ENCODE measurements at places on chromosomes 3 and 15.

- no peak for DNase-seq
Observed at GRCh38 chr15:81092559-81092902, 41.5 kb upstream of the CFAP161 start.

DNA sequence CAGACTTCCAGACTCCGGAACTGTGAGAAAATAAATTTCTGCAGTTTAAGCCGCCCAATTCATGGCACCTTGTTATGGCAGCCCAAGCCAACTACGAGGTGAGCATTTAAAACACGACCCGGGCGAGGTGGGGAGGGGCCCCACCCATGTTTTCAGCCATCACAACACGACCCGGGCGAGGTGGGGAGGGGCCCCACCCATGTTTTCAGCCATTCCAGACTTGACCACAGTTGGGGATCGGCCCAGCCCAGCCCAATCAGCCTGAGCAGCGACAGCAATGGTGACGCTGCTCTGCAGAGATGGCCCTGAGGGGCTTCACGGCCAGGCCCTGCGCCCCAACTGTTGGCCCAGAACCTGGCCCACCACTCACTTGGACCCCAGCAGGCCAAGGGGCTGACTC lies 93.1 kb downstream of the ATP10A start:
- DNase-seq: no peak

- peak; percentile 60 for DNase-seq
Observed at GRCh38 chr15:63986751-63987341, 59.4 kb downstream of the DAPK2 start.

GRCh38 chr3:122014741-122015140 lies 7.3 kb downstream of the ILDR1 start:
- no peak for DNase-seq

GRCh38 chr3:56862352-56863062 lies 60.8 kb upstream of the ARHGEF3 start:
- DNase-seq: no peak

- DNase-seq: no peak
Observed at GRCh38 chr3:59341459-59341858, 291.6 kb upstream of the CFAP20DC start.

GRCh38 chr3:114745322-114746240 lies 401.5 kb downstream of the ZBTB20 start:
- DNase-seq: no peak

- DNase-seq: no peak
Observed at GRCh38 chr15:80618685-80619400, 76.3 kb upstream of the ABHD17C start.

- DNase-seq: no peak
Observed at GRCh38 chr3:12229146-12229851, 59.6 kb upstream of the PPARG start.

GRCh38 chr3:30548600-30548999 lies 57.8 kb upstream of the TGFBR2 start:
- DNase-seq: peak; percentile 51

DNA sequence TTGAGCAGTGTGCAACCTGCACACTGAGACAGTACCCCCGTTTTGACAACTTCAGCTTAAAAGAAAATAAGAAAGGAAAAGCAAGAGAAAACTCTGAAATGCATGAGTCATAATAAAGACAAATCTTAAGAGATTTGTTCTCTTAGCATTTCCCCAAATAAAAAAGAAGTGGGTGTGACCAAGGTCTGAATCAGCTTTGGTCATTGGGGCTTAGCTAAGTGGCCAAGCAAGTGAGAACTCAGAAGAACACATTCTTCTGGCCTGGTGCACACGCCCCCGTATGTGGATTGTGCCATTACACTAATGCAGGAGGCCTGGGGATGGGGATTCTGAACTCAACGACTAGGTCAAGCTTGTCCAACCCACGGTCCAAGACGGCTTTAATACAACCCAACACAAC lies 56.9 kb upstream of the PDZRN3 start:
- DNase-seq: no peak

DNA sequence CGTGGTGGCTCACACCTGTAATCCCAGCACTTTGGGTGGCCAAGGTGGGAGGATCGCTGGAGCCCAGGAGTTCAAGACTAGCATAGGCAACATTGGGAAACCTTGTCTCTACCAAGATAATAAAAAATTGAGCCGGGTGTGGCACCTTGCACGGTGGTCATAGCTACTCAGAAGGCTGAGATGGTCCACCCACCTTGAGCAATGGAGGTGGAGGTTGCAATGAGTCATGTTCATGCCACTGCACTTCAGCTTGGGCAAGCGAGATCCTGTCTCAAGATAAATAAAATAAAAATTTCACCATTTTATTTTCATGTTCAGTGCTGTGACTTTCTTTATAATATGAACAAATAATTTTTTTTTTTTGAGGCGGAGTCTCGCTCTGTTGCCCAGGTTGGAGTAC lies 12.5 kb downstream of the MAPK6 start:
- DNase-seq: peak; percentile 53

DNA sequence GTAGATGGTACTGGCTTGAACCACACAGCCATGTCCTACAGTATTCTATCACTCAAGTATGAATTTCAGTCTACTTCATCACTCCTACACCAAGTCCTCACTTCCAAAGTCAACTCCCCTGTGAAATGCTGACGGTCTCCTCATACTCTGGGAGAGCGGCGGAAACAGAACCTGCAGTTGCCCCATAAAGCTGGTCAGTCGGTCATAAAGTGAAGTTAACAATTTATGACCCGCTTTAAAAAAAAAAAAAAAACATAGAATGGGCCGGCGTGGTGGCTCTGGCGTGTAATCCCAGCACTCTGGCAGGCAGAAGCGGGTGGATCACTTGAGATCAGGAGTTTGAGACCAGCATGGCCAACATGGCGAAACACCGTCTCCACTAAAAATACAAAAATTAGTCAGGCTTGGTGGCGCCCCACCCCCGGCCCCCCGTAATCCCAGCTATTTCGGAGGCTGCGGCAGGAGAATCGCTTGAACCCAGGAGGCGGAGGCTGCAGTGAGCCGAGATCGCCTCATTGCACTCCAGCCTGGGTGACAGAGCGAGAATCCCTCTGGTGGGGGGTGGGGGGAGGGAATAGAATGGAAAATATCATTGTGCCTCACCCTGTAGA lies 2.1 kb downstream of the TRANK1 start:
- DNase-seq: no peak

GRCh38 chr15:99550077-99550476 lies 15.7 kb upstream of the MEF2A start:
- no peak for DNase-seq

DNA sequence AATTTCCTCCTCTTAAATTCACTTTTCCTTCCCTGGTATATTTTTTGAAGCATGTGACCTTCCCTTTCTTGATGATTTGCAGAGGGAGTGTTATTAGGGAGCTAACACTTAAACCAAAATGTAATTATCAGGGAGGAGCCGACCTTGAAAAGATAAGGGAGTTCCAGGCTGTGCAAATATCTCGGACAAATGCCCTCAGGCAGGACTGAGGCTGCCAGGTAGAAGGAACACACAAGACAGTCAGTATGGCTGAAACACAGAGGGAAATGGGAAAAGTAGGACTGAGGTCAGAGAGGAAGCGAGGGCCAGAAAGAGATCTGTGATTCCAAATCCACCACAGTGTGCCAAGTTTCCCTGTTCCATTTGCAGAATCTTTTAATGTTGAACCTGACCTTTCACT lies 221.0 kb downstream of the CNTN3 start:
- DNase-seq: no peak

DNA sequence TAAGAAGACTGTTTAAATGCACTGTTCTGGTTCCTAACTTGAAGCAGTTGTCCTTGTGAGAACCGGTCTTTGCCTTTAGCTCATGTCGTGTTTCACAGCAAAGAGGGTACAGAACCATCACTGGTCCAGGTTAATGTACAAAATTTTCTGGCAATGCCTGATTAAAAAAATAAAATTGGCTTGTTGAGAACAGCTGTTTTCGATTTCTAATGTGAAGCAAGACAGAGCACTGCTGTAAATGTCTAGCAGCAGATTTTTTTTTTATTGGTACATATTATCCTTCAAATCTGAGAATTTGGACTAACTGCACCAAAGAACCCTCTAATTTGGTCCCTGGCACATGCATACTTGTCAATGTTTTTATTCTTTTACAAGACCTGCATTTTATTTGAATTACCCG lies 103.3 kb downstream of the STT3B start:
- no peak for DNase-seq

GRCh38 chr15:66884661-66885237 lies 180.7 kb upstream of the SMAD3 start:
- no peak for DNase-seq

DNA sequence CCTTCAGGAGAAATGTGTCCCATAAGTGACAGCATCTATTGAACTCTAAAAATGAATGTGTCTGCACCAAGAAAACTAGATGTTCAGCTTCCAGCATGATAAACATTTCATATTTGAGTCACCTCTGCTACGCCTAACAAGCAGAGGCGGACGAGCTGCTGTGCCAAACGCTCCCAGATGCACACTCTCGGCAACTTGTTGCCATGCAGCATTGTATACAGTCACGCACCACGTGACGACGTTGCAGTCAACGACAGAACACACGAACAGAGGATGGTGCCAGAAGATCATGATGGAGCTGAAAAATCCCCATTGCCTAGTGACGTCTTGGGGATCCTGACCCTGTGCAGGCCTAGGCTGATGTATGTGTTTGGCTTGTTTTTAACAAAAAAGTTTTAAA lies 137.5 kb downstream of the XXYLT1 start:
- no peak for DNase-seq

DNA sequence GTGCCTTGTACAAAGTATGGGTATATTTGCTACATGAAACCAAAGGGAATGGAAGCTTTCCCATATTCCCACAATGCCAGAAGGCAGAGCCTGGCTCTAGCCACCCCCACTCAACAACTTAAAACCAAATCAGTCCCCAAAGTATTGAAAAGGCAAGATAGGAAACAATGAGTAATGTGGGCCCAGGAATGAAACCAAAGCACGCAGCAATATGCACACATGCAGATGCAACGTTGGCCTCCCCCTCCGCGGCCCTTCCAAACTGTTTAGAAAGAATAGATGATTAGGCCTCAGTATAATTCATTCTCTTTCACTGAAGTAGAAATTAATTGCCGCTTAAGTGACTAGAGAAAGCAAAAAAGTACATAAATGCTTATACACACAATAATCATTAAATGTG lies 59.1 kb downstream of the THRB start:
- DNase-seq: no peak

GRCh38 chr3:36792342-36792741 lies 28.0 kb upstream of the DCLK3 start:
- peak; percentile 55 for DNase-seq

- no peak for DNase-seq
Observed at GRCh38 chr15:86879250-86880229, 799.9 kb downstream of the AGBL1 start.

GRCh38 chr15:25695875-25696760 lies 167.0 kb downstream of the ATP10A start:
- DNase-seq: no peak

DNA sequence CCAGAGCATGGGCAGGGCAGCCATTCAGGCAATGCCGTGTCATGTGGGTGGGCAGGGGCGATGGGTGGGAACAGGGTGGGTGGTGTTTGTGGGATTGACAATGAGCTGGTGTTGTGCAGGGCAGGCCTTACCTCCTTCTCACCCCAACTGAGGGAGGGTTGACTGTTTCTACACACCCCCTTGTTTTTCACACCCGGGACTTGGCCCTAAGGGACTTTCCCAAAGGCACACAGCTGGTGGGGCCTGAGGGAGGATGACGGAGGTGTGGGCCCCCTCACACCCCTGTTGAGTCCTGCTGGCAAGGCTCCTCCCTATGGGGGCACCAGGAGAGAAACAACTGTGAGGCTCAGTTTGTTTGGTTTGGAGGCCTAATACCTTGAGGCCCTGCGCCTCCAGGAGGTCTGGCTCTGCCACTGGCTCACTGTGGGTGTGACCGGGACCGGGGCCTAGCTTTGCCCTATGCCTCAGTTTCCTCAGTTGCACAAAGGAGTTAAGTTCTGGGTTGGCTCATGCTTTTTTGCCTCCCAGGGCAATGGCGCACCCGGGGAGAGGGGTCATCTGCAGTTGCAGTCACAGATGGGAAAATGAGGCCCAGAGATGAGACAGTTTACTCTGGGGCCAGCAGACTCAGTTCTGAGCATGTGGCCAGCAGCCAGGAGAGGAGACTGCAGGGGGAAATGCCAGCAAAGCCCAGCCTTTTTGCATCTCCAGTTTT lies 5.1 kb upstream of the DNAH1 start:
- DNase-seq: no peak

DNA sequence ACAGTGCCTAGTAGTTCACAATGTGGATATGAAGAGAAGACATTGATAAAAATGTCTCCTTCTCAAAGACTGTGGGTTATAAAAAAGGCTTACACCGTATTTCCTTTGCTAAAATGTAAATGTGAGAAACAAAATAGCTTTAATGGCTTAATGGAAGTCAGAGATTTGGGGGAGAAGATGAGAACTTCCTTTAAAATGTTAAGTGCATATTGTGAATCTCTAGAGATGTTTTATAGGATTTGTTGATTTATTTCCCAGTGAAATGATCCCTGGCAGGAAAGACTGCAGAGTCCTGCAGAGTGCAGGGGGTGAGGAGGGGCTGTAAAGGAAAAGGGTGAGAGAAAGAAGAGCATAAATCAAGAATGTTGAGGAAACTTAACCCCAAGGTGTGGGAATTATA lies 305.1 kb downstream of the GAP43 start:
- DNase-seq: no peak

- no peak for DNase-seq
Observed at GRCh38 chr3:184233127-184233843, 3.9 kb downstream of the VWA5B2 start.

DNA sequence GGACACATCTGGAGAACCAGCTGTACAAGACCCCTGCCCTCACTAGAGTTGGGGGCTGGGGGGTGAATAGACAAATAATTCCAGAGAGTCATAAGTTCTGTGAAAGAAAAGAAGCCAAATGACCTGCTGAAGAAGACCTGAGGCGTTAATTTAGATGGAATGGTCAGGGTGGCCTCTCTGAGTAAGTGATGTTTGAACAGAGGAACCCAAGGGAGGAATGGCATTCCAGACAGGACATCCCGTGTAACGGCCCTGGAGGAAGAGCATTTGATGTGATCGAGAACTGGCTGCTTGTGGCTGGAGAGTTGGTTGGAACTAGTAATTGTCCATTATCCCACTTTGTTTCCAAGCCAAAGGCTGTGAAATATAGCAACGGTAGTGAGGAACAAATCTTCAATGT lies 1.7 kb downstream of the NR2C2 start:
- no peak for DNase-seq

DNA sequence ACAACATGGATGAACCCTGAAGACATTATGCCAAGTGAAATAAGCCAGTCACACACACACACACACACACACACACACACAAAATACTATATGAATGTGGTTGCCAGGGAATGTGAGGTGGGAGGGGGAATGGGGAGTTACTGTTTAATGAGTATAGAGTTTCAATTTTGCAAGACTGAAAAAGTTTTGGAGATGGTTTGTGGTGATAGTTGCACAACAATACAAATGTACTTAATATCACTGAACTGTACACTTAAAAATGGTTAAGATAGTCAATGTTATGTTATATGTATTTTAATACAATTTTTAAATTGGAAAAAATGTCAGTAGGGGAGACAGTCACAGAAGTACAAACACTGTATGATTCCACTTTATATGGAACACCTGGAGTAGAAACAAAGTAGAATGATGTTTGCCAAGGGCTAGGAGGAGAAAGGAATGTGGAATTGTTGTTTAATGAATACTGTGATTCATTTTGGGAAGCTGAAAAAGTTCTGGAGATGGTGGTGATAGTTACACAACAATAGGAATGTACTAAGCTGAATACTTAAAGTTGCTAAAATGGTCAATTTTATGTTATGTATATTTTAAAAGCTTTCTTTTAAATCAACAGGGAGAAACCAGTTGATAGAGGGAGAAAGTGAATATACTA lies 76.6 kb downstream of the RPL39L start:
- no peak for DNase-seq

- DNase-seq: no peak
Observed at GRCh38 chr3:146653978-146654377, 48.8 kb upstream of the PLSCR5 start.

GRCh38 chr3:63477494-63478129 lies 174.9 kb upstream of the SNTN start:
- no peak for DNase-seq

Data from hematopoietic multipotent progenitor cell treated with erythropoietin and hydrocortisone succinate and interleukin-3 and kit ligand, for 8 days (in vitro differentiated cells).